ENCODE measurements at places on chromosomes 12 and 14.

GRCh38 chr12:66014818-66015217 is 115.7 kb downstream of the LLPH start:
- H3K4me3 ChIP-seq = no peak overlapping the region
- no peak for DNase-seq
- no peaks in the 10 kb centered on the region for H3K36me3 ChIP-seq
- no peak overlapping the region for H3K27ac ChIP-seq

DNA sequence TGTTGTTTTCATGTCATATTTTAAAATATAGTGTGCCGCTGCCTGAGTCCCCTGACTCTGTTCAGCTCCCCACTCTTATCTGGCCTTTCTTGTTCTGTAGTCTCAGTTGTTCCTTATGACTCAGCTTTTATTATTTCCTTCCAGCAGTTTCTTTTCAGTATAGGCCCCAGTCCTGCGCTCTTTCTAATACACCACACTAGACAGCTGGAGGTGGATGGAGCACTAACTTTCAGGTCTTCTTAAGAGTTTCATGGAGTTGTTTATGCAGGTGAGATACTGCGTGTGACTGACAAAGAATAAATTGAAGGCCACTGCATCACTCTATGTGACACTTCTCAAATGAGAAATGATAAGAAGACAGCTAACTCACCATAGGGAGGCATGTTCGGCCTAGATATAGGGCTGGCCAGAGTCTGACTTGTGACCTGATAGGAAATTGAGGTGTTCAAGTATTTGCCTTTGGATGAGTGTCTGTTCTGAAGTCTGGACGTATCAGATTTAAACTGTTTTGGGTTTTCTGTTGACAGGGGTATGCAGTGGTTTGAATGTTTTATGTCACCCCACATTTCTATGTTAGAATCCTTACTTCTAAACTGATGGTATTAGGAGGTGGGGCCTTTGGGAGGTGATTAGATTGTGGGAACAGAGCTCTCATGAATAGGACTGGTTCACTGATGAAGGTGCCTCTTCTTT is 60.8 kb upstream of the CLMN start:
- H3K27me3 ChIP-seq = peaks cover 14% of the 10 kb centered on the region
- H3K4me1 ChIP-seq = peaks cover 11% of the 10 kb centered on the region
- no peak overlapping the region for H3K4me3 ChIP-seq

GRCh38 chr14:72523424-72524294 is 370.2 kb downstream of the DPF3 start:
- no peak overlapping the region for H3K27ac ChIP-seq
- DNase-seq = no peak
- peaks cover 4% of the 10 kb centered on the region for H3K4me1 ChIP-seq
- no peak overlapping the region for H3K4me3 ChIP-seq
- no peaks in the 10 kb centered on the region for H3K36me3 ChIP-seq
- H3K27me3 ChIP-seq = no peaks in the 10 kb centered on the region

- no peak overlapping the region for H3K4me3 ChIP-seq
- DNase-seq = no peak
- H3K27ac ChIP-seq = no peak overlapping the region
- H3K36me3 ChIP-seq = no peaks in the 10 kb centered on the region
Observed at GRCh38 chr14:57352396-57353170, 37.8 kb upstream of the NAA30 start.

GRCh38 chr14:66038618-66039017 is 447.6 kb upstream of the CCDC196 start:
- no peak for DNase-seq
- peaks cover 3% of the 10 kb centered on the region for H3K36me3 ChIP-seq
- H3K4me3 ChIP-seq = peak overlapping the region; percentile 56
- no peaks in the 10 kb centered on the region for H3K27me3 ChIP-seq

DNA sequence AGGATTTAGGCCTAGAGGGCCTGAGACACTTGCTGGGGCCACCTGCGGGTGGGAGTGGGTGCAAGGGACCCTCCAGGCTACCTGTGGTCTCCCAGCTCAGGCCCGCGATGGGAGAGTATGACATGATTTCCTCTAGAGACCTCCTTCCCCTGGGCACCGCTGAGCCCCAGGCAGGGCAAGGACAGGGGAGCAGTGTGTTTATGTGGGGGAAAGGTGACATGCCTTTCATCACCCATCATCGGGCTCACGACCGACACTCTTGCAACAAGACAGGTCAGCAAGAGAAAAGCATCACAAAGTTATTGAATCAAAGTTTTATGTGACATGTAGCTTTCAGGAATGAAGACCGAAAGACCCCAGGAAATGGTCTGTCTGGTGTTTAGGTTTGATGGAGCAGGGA is 19.9 kb downstream of the SH2B3 start:
- peaks cover 11% of the 10 kb centered on the region for H3K4me1 ChIP-seq
- H3K27ac ChIP-seq = no peak overlapping the region
- no peak for DNase-seq
- no peaks in the 10 kb centered on the region for H3K27me3 ChIP-seq
- H3K4me3 ChIP-seq = no peak overlapping the region

DNA sequence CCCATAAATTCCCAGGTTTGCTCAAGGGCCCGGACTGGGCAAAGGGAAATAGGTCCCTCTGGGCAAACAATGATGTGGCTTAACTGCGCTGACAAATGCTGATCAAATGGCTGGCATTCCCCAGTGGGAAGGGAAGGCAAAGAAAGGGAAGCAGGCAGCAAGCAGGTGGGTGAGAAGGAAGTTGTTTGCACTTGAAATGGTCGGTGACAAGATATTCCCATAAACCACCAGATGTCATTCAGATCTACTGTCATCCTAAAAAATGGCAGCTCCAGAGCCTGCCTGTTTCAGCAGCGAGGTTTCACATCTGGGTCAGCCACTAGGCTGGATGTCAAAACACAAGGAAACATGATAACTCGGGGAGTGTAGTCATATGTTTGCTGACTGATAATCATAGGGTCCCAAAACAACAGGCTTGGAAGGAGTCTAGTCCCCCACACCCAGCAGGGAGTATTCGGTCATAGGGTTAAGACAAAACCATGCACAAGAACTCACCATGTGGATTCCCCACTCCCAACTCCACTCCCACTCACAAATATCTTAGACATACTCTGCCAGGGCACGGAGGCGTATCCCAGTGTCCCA is 37.9 kb upstream of the MDM1 start:
- H3K27ac ChIP-seq = no peak overlapping the region
- H3K36me3 ChIP-seq = no peaks in the 10 kb centered on the region
- no peak overlapping the region for H3K4me3 ChIP-seq
- H3K27me3 ChIP-seq = no peaks in the 10 kb centered on the region
- DNase-seq = no peak

- H3K27ac ChIP-seq = no peak overlapping the region
- no peak for DNase-seq
- H3K4me1 ChIP-seq = peaks cover 66% of the 10 kb centered on the region
- H3K27me3 ChIP-seq = peaks cover 28% of the 10 kb centered on the region
Observed at GRCh38 chr12:124747426-124748161, 116.1 kb downstream of the SCARB1 start.

DNA sequence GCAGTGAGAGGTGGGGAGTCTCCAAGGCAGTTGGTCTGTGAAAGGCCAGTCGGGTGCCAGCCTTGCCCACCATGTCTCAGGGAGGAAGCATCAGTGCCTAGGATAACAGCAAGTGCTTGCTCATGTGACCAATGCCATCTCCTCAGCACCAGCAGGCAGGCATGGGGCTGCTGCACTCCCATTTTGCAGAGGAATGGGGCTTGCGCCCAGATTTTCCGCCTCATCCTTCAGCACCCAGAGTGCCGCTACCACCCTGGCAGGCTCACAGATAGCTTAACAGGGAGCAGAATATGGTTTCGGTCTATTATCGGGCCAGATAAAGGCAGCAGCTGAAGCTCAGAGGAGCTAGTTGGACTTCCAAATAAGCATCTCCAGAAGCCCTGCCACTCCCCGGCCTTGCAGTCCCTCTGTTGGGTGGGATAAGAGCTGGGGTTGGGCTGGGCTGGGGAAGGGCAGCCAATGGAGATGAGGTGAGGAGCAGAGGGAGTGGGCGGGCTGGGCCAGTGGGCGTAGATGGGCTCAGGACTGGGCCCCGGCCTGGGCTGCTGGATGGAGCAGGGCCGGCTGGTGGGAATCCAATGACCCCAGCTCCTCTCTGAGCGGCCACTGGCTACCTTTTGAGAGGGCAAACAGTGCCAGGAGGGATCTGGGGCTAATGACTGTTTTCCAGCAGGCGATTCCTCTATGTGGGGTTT is 8.4 kb upstream of the KRT80 start:
- H3K27me3 ChIP-seq = peaks cover 7% of the 10 kb centered on the region
- no peak for DNase-seq
- H3K36me3 ChIP-seq = no peaks in the 10 kb centered on the region
- no peak overlapping the region for H3K4me3 ChIP-seq
- peak overlapping the region; percentile 50 for H3K27ac ChIP-seq

- no peak for DNase-seq
- no peak overlapping the region for H3K27ac ChIP-seq
- peaks cover 6% of the 10 kb centered on the region for H3K4me1 ChIP-seq
- no peak overlapping the region for H3K4me3 ChIP-seq
- no peaks in the 10 kb centered on the region for H3K36me3 ChIP-seq
Observed at GRCh38 chr14:84129941-84130340, 1400.0 kb upstream of the FLRT2 start.

DNA sequence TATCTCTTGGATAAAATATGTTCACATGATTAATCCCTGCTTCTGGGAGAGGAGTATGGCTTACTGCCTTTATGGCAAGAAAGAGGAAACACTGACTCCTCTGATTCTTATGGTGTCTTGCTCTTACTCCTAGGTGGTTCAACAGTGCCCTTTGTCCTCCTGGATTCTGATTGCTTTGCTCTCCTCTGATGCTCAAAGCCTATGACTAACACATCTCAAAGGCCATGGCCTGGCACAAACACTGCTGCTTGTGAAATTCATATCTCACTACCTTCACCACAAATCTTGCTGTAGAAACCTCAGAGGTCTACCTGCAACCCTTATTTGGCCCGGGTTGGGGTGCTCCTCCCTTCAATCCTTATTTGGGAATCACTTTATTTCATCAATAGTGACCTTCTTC is 217.2 kb downstream of the C12orf50 start:
- no peaks in the 10 kb centered on the region for H3K27me3 ChIP-seq
- H3K27ac ChIP-seq = no peak overlapping the region
- H3K4me3 ChIP-seq = no peak overlapping the region
- peaks cover 21% of the 10 kb centered on the region for H3K4me1 ChIP-seq
- no peaks in the 10 kb centered on the region for H3K36me3 ChIP-seq

- H3K27me3 ChIP-seq = no peaks in the 10 kb centered on the region
- H3K4me1 ChIP-seq = no peaks in the 10 kb centered on the region
- H3K36me3 ChIP-seq = no peaks in the 10 kb centered on the region
- H3K4me3 ChIP-seq = no peak overlapping the region
- no peak for DNase-seq
Observed at GRCh38 chr14:27392153-27392552, 794.3 kb upstream of the NOVA1 start.

- DNase-seq = no peak
- H3K4me3 ChIP-seq = no peak overlapping the region
- H3K36me3 ChIP-seq = no peaks in the 10 kb centered on the region
- no peaks in the 10 kb centered on the region for H3K27me3 ChIP-seq
- peaks cover 14% of the 10 kb centered on the region for H3K4me1 ChIP-seq
Observed at GRCh38 chr12:20585913-20586312, 109.2 kb upstream of the SLCO1C1 start.

- DNase-seq = no peak
- H3K36me3 ChIP-seq = peaks cover 30% of the 10 kb centered on the region
- H3K4me3 ChIP-seq = no peak overlapping the region
- H3K27ac ChIP-seq = no peak overlapping the region
Observed at GRCh38 chr14:29853272-29853671, 74.4 kb downstream of the PRKD1 start.

DNA sequence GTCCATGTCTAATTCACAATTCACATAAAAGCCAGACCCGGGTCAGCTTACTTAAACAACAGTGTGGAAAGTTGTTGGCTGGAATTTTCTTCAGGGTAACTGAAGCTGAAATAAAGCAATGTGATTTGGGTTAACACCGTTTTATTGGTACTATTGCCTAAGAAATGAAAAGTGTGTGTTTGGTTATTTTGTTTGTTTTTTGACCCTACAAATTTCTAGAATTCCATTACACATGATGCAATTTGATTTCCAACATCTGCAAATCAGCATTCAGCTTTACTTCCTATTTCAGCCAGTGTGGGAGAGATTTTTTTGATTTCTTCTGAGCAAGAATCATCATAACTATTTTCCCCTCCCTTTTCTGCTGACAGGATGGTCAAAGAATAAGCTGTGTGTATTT is 45.7 kb upstream of the CLMN start:
- H3K36me3 ChIP-seq = no peaks in the 10 kb centered on the region
- DNase-seq = no peak
- H3K4me3 ChIP-seq = no peak overlapping the region
- peaks cover 18% of the 10 kb centered on the region for H3K4me1 ChIP-seq
- no peak overlapping the region for H3K27ac ChIP-seq
- H3K27me3 ChIP-seq = peaks cover 4% of the 10 kb centered on the region

- no peak for DNase-seq
- H3K4me1 ChIP-seq = peaks cover 10% of the 10 kb centered on the region
- no peak overlapping the region for H3K4me3 ChIP-seq
- no peaks in the 10 kb centered on the region for H3K27me3 ChIP-seq
Observed at GRCh38 chr14:95208598-95208997, 51.3 kb upstream of the DICER1 start.

- no peak for DNase-seq
- peaks cover 49% of the 10 kb centered on the region for H3K27me3 ChIP-seq
- no peaks in the 10 kb centered on the region for H3K36me3 ChIP-seq
- no peak overlapping the region for H3K27ac ChIP-seq
Observed at GRCh38 chr14:36344211-36344610, 23.8 kb upstream of the MBIP start.

GRCh38 chr14:68779761-68780323 is 13.0 kb downstream of the ZFP36L1 start:
- no peak for DNase-seq
- no peak overlapping the region for H3K4me3 ChIP-seq
- H3K4me1 ChIP-seq = peaks cover 56% of the 10 kb centered on the region
- no peak overlapping the region for H3K27ac ChIP-seq
- H3K36me3 ChIP-seq = peaks cover 5% of the 10 kb centered on the region

- no peak for DNase-seq
- H3K4me3 ChIP-seq = no peak overlapping the region
- H3K27me3 ChIP-seq = no peaks in the 10 kb centered on the region
- peaks cover 12% of the 10 kb centered on the region for H3K36me3 ChIP-seq
- H3K4me1 ChIP-seq = peaks cover 16% of the 10 kb centered on the region
- H3K27ac ChIP-seq = no peak overlapping the region
Observed at GRCh38 chr14:81281332-81281731, 60.6 kb upstream of the GTF2A1 start.

- no peaks in the 10 kb centered on the region for H3K27me3 ChIP-seq
- H3K4me1 ChIP-seq = peaks cover 25% of the 10 kb centered on the region
- no peak overlapping the region for H3K27ac ChIP-seq
- peaks cover 2% of the 10 kb centered on the region for H3K36me3 ChIP-seq
- no peak overlapping the region for H3K4me3 ChIP-seq
- DNase-seq = no peak
Observed at GRCh38 chr14:90551070-90551704, 154.4 kb downstream of the CALM1 start.

DNA sequence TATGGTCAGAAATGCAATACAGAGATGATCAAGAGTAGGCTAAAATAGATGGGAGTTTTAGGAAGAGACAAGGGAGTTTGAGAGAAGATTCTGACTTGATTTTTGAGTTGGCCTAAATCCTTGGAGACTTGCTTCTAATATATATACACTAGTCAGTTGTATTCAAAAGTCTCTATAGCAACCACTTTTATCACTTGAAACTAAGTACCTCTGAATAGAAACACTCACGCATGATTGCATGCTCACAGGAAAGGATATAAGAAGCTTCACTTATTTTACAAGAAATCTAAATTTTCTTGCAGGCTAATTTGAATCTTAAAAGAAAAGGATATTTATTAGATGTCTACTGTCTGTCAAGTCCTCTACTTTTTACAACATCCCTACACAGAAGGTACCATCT is 316.8 kb downstream of the SNAPC1 start:
- DNase-seq = no peak
- H3K27ac ChIP-seq = no peak overlapping the region
- H3K4me3 ChIP-seq = no peak overlapping the region
- no peaks in the 10 kb centered on the region for H3K27me3 ChIP-seq
- peaks cover 11% of the 10 kb centered on the region for H3K4me1 ChIP-seq

Data from neural crest cell (in vitro differentiated cells).